Hepatic stellate cell (primary cell): ENCODE measurements at places on chromosomes 5 and 9.
A peak's percentile ranks its signal among the peaks of the same experiment; 100 is the strongest.

GRCh38 chr9:14275331-14275730, 38.6 kb downstream of the NFIB start:
- no peak for DNase-seq

DNA sequence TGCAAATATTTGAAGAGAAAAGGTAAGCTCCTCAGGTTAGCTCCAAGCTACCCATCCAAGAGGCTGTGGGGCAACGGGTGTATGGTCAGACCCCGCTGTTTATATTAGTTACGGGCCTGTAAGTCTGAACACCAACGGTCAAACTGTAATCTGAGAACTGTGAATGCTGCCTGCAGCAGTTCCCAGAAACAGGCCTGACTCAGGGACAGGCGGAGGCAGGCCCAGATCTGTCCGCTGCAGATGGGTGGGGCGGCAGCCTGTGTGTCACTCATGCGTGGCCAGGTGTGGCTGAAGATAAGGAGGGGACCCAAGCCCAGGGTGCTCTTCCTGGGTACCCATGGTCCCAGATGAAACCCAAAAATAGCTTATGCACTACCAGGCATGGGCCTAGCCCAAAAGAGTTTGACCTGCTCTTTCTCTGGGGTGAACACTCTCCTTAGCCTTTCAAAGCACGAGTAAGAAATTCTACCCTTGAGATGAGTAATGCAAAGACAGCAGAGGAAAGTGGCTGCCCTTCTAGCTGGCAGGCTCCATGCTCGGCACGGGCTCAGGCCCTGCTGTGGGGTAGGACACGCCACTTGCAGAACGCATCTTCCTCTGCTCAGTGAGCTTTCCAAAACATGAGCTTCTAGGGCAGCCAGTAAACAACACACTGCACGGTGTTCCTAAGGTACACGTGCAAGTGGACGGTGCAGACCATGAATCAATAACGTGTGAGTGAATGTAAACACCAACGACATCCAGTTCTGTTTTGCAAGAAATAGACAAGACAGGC, 9.1 kb downstream of the UBAC1 start:
- no peak for DNase-seq

- no peak for DNase-seq
Observed at GRCh38 chr5:16564248-16564867, 52.4 kb downstream of the RETREG1 start.

DNA sequence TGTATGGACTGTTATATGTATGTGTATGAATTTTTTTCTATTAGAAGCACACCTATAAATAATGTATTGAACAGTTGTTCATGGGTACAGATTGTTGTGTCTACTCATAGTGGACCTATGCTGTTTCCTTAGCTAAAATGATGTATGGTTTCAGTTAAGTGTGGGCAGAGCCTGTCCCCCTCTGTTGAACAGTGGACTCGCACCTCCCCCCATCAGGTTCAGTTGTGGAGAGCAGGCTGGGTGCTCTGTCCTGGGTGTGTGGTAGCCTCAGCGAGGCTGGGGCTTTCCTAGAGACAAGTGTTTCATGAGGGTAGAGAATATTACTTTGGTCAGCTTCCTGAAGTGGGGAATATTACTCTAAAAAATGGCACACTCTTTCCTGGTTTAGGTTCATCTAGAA, 47.4 kb upstream of the LRRTM2 start:
- DNase-seq, result no peak

- DNase-seq, result no peak
Observed at GRCh38 chr5:142861011-142861410, 90.8 kb downstream of the ARHGAP26 start.

DNA sequence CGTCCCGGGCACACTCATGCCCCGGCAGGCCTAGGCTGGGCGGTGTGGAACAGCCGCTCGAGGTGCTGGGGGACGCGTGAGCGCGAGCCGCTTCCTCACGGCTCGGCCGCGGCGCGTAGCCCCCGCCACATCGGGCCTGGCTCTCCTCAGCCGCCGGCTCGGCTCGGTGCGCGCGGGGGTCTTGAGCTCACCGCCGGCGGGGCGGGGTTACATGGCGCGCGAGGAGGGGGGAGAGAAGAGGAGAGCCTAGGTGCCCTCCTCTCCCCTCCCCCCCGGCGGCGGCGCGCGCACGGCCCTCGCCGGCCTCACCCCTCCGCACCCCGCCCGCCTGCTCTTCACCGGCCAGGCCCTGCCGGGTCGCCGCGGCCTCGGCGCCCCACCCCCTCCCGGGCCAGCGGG, 7.7 kb downstream of the RANBP6 start:
- DNase-seq, result peak; percentile 58

- no peak for DNase-seq
Observed at GRCh38 chr5:39209924-39210323, 9.4 kb downstream of the FYB1 start.

- DNase-seq, result no peak
Observed at GRCh38 chr9:93236541-93237206, 52.7 kb downstream of the WNK2 start.

GRCh38 chr5:80777347-80778287, 122.8 kb upstream of the DHFR start:
- DNase-seq, result no peak

DNA sequence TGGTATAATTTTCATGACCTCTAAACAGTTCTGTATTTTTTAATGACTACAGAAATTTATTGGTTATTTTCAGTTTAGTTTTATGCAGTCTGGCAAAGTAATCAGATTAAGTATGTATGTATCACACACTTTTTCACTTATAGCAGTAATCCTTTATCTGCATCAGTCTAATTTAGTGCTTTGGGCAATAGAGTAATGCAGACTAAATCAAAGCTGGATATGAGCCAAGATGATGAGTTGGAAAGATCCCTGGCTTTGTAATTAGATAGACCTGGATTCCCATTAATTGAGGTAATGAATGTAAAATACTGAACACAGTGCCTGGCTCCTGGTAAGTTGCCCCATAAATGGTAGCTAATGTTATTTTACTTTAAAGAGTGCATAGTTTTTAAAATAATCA, 215.4 kb upstream of the TLX3 start:
- no peak for DNase-seq

DNA sequence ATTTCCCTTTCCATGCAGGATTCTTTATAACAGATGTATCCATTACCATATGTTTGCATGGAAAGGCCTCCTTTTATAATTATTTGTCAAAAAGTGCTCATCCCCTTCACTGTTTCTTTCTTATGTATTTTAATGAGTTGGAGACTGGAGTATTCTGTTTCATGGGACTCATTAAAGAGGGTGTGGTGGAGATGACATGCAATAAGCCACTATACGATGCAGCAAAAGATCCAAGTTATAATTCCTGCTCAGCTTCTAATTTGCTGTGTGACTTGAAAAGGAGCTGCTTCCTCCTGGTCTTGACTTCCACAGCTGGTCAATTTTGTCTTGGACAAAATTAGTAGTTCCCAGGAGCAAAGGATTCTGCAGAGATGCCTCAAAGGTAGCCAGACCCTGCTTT, 13.9 kb downstream of the SGCD start:
- DNase-seq, result no peak

GRCh38 chr9:26157411-26157810, 479.2 kb upstream of the TUSC1 start:
- no peak for DNase-seq

GRCh38 chr9:2178034-2178734, 163.0 kb downstream of the SMARCA2 start:
- no peak for DNase-seq

- no peak for DNase-seq
Observed at GRCh38 chr9:88737031-88737430, 202.1 kb downstream of the NXNL2 start.

DNA sequence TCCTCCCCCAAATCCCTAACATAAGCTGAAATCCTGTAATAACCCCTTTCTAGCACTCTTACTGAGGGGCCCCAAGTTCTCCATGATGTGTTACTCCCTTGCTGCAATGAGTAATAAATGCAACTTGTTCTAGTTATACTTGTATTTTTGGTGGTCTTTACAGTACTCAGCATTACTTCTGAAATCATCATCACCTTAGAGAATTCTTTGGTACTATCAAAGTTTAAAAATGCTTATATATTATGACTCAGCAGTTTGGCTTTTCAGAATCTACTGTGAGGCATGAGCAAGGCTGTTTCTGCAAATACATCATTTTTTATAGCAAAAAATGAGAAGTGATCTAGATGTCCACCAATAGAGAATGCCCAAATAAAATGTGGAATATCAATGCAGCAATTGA, 20.7 kb upstream of the ROPN1L start:
- DNase-seq, result peak; percentile 16

DNA sequence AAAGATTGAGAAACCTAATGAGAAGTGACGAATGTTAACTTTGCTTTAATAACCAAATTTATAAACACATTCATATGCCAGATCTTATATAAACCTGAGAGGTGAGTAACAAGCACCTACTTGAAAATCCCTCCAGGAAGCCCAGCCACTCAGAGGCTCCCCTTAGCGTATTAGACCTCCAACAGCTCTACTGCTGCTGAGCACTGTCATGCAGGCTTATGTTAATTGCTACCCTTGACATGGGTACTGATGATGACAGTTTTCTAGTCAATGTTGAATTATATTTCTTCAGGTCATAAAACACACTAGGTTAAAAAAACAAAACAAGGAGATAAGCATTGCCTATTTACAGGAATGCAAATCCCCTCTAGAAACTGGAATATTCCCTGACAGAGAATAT, 161.2 kb downstream of the MPDZ start:
- DNase-seq, result no peak

- peak; percentile 65 for DNase-seq
Observed at GRCh38 chr5:146042628-146043279, 62.6 kb downstream of the PLAC8L1 start.

- DNase-seq, result no peak
Observed at GRCh38 chr5:33801292-33801691, 90.5 kb downstream of the ADAMTS12 start.

GRCh38 chr9:79583952-79584654, 12.3 kb downstream of the TLE4 start:
- DNase-seq, result no peak

- peak; percentile 11 for DNase-seq
Observed at GRCh38 chr9:135416664-135417290, 62.8 kb upstream of the PPP1R26 start.

DNA sequence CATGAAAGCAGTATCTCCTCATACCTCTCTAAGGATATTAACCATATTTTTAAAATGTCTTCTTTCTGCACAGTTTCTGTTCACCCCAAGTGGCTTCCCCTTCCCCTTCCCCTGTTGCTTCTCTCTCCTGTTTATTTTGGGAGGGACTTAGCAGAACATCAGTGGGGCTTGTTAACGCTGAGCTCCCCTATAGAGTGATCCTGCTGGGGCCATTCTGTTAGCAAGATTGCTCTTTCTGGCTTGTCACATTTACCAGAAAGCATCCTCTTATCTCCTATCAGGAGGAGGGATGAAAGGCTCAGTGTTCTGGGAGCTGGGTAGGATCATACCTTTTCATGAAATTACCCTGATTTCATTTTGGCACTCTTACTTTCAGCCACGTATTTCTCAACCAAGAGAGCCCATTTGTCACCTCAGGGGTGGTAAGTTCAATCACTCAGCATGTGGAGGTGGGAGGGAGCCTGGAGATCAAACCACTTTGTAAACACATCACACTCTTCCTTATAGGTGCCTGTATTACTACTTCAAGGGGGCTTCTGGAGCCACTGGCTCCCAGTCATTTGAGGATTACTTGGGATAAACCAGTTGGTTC, 16.7 kb downstream of the NXNL2 start:
- DNase-seq, result no peak

GRCh38 chr5:119274767-119275130, 81.1 kb upstream of the TNFAIP8 start:
- peak; percentile 39 for DNase-seq

- DNase-seq, result no peak
Observed at GRCh38 chr5:9376363-9377117, 169.3 kb downstream of the SEMA5A start.

GRCh38 chr5:92637247-92637646, 943.8 kb downstream of the NR2F1-AS1 start:
- no peak for DNase-seq

DNA sequence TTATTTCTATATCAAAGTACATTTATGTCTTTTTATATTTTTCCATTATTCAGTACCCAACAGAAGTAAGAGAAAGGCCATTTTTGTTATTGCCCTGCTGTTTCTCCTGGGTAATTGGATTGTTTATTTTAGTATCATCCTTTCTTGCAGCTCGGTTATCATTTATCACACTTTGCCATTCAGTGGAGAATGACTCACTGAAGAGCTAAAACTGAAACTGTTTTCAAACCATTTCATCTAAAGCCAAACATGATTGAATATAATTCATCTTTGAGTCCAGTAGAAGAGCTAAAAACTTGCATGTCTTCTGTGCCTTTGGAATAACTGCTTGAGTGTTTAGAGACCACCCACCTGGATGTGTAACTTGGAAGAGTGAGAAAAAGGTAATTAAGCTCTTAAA, 139.5 kb upstream of the PRDM9 start:
- no peak for DNase-seq

DNA sequence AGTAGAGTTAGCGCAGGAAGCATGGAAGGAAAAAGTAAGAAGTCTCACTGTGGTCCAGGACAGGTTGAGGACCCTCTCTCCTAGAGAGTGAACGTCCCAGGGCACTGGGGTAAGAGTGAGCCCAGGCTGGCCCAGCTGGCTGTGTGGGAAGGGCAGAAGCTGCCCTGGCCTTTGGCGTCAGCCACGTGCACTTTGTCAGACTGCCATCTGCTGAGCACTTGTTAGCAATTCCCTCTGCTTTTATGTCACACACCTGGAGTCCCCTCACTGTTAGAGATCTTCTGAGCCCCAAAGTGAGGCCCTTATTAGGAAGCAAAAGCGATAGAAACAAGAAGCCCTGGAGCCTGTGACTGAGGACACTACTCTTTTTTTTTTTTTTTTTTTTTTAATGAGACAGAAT, 79.1 kb downstream of the UGCG start:
- no peak for DNase-seq

DNA sequence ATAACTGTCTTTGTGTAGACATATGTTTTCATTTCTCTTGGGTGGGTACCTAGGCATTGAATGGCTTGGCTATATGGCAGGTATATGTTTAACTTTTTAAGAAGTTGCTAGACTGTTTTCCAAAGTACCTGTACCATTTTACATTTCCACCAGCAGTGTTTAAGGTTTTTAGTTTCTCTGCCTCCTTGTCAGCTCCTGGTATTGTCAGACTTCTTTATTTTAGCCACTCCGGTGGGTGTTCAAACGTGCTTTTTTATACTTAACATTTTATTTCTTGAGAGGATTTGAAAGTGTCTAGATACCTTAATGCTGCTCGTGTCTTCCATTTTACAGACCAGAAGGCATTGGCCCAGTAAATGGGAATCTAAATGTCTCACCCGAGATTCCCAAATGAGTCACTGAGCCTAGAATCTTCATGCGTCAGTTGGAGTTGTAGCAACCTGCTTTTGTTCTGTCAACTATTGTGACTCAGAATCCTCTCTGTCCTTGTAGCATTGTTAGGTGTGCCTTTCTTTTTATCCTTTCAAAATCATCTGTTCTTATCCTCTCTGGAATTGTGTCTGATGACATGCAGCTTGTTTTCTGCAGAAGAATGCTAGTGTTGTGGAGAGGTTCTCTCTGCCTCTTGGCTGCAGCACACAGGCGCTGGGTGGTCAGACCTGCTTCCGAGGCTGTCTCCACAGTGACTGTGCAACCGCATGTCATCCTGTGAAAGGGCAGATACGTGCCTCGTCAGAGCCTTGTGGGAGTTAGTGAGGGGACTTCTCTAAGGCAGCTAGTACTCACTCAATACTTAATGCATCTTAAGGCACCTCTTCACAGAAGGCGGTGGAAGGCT, 291.8 kb downstream of the AOPEP start:
- peak; percentile 68 for DNase-seq
